ENCODE measurements at places on chromosomes 6 and 20. TPM values are rescaled to one million over a fixed set of nuclear protein-coding genes. Genes with fewer than 3 reads are reported as not detected.

GRCh38 chr20:56347628-56348304 lies 11.0 kb upstream of the FAM210B start:
- peak; percentile 80 for DNase-seq

DNA sequence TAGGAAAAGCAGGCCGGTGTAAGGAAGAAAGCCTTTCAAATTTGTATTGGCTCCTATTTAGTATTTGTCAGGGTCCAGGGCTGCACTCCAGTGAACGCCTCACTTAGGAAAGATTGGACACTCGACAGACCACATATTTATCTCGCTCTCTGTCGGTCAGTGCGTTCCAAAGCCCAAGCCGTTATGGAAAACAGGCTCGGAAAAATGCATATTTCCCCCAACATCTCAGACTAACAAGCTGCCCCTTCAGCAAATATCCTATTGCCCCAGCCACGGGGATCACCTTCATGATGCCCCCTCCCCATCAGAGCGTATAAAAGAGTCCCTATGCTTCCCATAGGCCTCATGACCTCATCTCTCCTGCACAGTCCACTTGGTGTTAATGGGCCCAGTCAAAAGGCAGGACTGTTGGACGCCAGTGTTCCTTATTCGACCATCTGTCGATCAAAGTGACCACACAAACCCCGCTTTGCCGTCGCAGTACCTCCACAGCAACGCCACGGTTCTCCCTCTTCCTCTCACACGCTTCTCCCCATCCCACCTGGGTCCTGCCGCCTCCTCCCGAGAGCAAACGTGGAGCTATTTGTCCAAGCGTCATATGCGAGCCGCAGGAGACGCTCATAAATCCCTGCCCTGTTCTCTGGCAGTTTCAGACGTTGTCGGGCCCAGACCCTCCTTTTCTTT lies 63.3 kb downstream of the NPEPL1 start:
- peak; percentile 22 for DNase-seq

DNA sequence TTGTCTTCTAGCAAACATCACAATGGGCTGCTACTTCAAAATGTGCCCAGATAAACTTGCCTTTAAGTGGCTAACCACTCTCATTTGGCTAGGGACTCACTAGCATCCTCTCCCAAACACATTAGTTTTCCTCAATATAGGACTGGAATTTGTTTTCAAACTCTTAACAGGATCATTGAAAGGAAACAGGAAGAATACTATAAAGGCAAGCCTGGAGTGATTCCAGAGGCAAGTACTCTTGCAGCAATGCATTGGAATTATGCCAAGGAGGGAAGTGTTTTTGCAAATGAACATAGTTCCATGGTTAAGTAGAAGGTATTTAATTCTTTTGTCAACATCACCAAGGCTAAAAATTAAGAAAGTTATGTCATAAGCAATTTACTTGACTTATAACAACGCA lies 12.2 kb downstream of the EPHA7 start:
- DNase-seq, result no peak

- DNase-seq, result no peak
Observed at GRCh38 chr20:14758356-14758755, 420.9 kb upstream of the FLRT3 start.

GRCh38 chr20:9999645-10000044 lies 35.1 kb upstream of the ANKEF1 start:
- no peak for DNase-seq

GRCh38 chr20:63091901-63092659 lies 85.3 kb upstream of the BHLHE23 start:
- peak; percentile 36 for DNase-seq

DNA sequence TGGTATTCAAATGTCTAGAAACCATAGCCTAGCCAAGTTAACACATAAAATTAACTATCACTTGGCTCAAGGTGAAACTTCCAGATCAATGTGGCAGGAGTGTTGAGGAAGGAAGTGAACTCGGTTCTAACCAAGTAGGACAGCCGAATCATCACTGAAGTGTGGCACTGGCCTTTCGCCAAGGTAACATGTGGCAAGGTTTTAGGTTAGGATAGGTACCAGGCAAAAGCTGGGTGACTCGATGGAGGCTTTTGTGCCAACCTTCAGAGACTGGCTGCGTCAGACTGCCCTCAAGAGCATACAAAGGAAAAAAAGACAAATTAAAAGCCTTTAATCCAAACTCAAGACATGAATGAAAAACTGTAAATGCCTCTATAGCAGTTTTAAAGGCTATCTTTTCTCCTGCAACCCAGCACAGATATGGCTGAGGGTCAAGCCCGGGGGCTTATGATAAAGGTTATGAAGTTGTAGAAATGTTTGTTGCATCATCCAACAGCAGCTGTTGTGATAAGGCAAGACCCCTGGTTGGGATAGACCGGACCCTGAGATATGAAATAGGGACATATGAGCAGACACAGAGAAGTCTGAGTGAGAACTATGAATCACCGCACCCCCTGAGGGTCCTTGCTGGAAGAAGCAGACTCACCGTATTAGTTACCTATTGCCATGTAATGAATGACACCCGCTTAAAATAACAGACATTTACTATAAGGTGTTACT lies 11.9 kb downstream of the PSMB9 start:
- no peak for DNase-seq

- no peak for DNase-seq
Observed at GRCh38 chr6:103699769-103700168, 1160.0 kb downstream of the HACE1 start.

DNA sequence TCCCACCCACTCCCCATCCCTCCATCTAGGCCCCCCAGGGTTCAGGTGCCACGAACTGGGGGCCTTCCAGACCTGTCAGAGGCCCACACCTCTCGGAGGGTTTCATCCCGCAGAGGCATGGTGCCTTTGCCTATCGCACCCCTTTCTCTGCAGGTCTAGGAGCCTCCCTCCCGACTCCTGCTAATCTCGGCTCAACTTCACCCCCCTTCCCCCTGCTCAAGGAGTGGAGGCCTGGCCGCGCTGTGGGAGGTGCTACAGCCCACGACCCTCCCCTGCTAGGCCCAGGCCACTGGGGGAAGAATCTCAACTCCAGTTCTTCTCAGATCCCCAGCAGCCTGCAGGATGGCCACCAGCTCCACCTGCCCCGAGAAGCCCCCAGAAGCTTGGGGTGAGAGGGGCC lies at the start of gene TULP1:
TULP1 (minus strand) TSS at position 157 of the 400 bp plus-strand sequence; CDS start at position 119, 38 bp downstream.
- peak; percentile 64 for DNase-seq

DNA sequence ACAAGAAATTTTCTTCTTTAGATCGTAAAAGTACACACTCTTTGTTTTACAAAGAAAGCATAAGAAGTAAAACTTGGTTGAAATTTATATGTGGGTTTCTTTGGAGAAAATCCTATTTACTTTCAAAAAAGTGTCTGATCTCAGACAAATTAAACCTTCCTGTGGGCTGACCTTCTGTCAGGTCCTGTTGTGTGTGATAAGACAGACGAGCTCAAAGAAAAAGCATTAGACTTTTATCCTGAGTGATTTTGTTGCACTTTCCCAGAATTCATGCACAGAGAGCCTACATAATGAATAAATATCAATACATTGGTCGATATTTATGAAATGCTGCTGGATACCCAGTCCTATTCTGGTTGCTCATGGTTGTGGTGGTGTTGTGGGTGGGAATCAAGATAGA lies 302.1 kb upstream of the SYNCRIP start:
- DNase-seq, result no peak

DNA sequence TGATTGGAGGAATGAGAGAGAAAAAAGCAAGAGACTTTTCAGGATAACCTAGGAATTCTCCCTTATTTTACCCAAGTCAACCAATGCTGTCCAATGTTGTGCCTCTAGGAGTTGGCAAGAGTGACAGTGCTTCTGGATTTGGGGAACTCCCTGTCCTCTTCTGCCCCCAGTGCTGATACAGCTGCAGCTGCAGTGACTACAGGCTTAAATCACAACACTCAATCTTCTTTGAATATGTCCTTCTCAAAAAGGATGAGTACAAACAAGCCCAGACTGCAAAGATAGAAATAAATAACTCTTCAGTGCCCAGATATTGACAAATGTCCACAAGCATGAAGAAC lies 141.0 kb upstream of the COL21A1 start:
- DNase-seq, result no peak

DNA sequence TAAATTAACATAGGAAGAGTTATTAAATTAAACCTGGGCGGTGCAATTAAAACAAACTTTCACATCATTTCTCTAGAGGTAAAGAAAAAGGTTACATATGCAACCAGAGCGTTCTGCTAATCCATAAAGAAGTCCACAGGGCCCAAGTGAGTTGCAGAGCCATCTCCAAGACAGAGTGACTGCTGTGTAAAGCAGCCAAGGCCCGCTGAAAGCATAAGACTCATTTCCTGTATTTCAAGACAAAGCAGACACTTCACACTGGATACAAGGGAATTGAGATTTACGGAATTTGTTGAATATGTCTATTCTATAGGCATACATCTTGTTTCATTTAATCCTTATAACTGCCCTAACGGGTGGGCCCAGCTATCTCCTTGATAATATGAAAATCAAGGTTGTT lies 422.8 kb downstream of the CBLN4 start:
- no peak for DNase-seq

DNA sequence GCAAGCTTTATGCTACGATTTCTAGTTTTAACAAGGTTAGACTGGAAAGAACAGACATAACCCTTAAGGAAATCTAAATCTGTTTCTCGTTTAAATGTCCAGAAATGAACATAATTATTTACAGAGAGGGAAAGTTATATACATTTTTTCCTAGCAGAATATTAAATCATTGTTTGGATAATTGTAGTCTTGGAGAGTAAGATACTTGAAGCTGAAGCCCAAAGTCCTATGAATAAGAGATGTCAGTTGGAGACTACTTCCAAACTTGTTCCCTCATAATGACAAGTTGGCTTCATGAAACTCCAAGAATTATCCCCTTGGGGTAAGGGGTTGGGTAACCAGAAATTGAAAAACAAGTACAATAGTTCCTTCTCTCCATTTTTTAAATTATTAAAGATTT lies 911.1 kb upstream of the MAN1A1 start:
- no peak for DNase-seq

DNA sequence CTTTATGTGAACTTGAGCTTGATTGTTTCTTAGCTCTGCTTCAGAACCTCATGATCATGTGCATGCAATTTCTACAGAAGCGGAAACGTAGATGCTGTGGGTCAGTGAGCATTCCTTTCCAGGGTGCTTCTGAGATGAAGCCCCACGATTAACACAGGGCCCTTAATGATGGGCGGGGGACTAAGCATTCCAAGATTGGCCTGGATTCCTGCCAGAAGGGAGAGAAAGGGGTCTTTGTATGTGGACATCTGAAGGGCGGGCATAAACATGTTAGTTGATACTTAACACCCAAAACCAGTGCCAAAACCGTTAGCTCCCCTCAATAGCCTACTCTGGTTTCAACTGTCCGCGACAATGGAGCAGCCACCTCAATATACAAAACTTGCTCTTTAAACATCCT lies 46.9 kb upstream of the POU3F2 start:
- DNase-seq, result no peak

DNA sequence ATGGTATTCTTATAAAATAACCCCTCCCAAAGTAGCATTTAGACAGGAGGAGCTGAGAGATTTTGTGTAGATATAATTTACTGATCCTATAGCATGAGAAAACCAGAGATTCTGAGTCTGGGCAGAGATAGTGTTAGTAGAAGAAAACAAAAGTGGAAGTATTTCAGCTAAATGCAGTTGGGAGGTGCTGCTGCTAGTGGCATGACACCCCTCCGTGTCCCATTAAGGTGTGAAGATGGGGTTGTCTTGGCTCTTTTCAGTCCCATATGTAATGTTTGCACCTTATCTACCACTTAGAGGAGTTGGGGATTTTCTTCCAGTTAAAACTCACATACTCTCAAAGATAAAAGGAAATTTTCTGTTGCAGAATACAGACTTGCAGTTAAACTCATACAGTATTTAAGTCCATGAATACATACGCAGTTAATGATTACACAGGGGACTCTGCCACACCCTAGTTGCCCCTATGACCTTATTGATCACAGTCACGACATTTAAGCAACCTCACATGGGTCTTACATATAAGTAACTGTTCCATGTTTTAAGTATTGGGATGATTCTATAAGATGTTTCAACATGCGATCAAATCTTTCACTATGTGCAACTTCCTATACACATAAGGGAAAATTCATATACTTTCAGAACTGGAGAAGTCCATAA lies 11.5 kb downstream of the TAAR2 start:
- no peak for DNase-seq

- DNase-seq, result no peak
Observed at GRCh38 chr6:106569428-106569827, 59.9 kb downstream of the RTN4IP1 start.

DNA sequence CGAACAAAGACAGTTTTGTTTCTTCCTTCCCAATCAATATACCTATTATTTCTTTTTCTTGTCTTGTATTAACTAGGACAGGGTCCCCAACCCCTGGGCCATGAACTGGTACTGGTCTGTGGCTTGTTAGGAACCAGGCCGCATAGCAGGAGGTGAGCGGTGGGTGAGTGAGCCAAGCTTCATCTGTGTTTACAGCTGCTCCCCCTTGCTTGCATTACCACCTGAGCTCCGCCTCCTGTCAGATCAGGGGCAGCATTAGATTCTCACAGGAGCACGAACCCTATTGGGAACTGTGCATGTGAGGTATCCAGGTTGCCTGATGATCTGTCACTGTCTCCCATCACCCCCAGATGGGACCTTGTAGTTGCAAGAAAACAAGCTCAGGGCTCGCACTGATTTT lies 151.9 kb downstream of the CDKAL1 start:
- DNase-seq, result peak; percentile 82

GRCh38 chr20:33043731-33044181 lies 9.9 kb upstream of the BPIFB3 start:
- DNase-seq, result no peak

The ARMC12 gene
- total RNA-seq, result 0.93 TPM

The TEAD3 gene
- 23.5 TPM for total RNA-seq

The PARD6B gene
- total RNA-seq, result 29.0 TPM

The ITPA gene
- total RNA-seq, result 50.8 TPM

The NRSN1 gene
- total RNA-seq, result not detected

The ATP6V1G2 gene
- 1.6 TPM for total RNA-seq

The BANF2 gene
- total RNA-seq, result not detected

The RUNX2 gene
- 0.20 TPM for total RNA-seq

The OLIG3 gene
- not detected for total RNA-seq

The STMND1 gene
- not detected for total RNA-seq

The RAB44 gene
- total RNA-seq, result not detected

Measured in endodermal cell (in vitro differentiated cells).